ENCODE measurements at places on chromosomes 5 and 9.
A peak's percentile ranks its signal among the peaks of the same experiment; 100 is the strongest.

DNA sequence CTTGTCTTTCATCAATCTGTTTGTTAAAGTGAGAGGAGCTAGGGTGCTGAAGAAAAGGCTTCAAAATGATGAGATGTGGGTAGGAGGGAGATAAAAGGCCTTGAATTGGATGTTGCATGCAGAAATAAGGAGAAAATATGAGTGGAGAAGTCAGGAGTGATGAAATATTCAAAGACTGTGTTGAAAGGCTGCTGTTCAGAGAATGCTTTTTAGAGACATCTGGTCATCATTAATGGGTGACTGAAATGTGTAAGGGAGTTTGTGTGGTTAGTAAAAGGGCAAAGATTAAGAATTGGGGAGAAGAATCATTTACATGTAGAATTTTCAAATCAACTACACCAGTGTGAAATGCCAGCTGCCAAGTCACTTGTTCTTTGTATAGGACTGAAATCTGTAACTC, 383.9 kb downstream of the MAT2B start:
- DNase-seq, result no peak

DNA sequence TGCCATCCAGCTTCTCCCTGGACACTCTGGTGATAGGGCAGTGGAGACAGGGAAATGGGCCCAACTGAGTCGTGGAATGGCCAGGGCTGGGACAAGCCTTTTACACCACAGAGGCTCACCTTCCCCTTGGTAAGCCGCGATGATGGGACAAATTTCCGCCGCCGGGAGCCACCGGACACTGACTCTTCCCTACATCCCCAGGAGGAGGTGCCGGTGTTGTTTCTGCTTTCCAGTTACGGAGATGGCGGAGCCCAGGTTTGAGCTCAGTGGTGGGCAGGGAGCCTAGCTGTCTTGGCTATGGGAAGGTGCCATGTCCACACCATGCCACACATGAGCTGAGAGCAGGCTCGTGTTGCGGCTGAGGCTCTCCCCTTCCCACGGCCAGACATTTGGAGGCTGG, 19.9 kb upstream of the WNK2 start:
- DNase-seq, result no peak

- DNase-seq, result no peak
These were observed 92.1 kb downstream of the VCAN start for GRCh38 chr5:83563631-83564030.

GRCh38 chr9:136143215-136144001, 24.7 kb upstream of the TMEM250 start:
- DNase-seq, result no peak

- DNase-seq, result no peak
These were observed 11.2 kb upstream of the OLFM1 start for GRCh38 chr9:135076143-135076875.

DNA sequence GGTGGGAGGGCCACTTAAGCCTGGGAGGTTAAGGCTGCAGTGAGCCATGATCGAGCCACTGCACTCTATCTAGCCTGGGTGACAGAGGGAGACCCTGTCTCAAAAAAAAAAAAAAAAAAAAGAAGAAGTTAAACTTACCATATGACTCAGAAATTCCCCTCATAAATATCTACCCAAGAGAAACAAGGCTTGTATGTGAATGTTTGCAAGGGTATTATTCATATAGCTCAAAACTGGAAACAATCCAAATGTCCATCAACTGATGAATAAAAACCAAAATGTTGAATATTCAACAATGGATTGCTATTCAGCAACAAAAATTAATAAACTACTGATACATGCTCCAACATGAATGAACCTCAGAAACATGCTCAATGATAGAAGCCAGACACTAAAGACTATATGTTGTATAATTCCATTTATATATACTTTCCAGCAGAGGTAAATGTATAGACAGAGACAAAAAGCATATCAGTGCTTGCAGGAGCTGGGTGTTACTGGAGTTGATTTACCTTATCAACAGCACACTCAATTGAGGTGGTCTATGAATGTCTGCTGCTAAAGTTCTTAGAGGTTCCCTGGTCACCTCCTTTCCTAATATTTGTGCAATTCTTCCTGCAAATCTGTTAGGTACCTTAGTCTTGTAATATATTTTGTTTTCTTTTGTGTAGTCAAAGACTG, 5.3 kb upstream of the SREK1 start:
- no peak for DNase-seq

- no peak for DNase-seq
These were observed 166.6 kb downstream of the CDK5RAP2 start for GRCh38 chr9:120413121-120414048.

GRCh38 chr5:155125551-155126095, 112.1 kb downstream of the KIF4B start:
- no peak for DNase-seq

DNA sequence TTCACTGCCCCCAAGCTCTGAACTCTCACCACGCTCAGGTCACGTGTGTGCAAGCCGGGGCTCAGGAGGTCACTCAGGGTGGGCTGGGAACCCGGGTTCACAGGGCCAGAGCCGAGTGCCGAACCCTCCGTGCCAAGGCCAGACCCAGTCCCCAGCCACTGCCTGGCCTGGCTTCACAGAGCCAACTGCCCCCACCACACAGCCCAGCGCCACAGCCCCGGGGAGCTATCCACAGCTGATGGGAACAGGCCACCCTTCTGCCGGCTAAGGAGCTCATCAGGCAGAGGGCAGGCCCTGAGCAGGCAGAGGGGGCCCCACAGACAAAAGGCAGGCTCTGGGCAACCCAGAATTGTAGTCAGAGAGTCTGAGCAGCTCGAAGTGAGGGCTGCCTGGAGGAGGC, 117.0 kb downstream of the VAV2 start:
- DNase-seq, result no peak

- DNase-seq, result no peak
These were observed 198.5 kb downstream of the DNAH5 start for GRCh38 chr5:13746026-13746425.

DNA sequence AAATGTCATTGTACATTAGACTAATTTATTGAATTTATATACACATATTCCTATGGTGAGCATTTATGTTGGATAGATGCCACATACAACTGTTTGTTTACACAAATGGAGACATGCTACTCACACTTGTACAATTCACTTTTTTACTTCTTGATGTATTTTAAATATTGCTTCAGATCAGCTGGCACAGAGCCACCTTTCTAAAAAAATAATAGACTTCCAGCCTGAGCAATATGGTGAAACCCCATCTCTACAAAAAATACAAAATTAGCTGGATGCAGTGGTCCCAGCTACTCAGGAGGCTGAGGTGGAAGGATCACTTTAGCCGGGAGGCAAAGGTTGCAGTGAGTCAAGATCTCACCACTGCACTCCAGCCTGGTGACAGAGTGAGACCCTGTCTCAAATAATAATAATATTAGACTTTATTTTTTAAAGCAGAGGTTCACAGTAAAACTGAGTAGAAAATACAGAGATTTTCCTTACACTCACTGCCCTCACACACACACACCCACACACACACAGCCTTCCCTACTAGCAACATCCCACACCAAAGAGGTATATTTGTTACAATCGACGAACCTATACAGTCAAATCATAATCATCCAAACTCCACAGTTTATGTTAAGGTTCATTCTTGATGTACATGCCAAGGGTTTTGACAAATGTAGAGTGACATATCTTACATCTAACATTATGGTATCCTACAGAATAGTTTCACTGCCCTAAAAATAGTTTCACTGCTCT, 16.5 kb upstream of the ADRB2 start:
- DNase-seq, result no peak

DNA sequence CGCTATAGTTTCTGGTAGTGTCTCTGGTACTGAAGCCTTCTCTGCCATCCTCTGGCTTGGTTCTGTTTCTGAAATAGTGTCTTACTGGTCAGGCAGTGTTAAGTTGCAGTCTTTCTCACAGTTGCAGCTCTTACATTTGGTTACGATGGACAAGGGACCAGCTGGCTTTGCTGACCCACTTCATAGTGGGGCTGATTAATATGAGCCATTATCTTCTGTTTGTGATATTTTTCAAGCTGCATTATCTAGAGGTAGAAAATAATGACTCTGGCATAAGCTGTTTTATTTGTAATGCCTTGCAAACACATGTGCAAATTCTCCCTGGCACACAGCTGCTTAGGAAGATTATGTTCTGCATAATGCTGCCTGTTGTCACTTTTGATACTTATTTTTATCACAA, 199.1 kb downstream of the KDM4C start:
- no peak for DNase-seq

DNA sequence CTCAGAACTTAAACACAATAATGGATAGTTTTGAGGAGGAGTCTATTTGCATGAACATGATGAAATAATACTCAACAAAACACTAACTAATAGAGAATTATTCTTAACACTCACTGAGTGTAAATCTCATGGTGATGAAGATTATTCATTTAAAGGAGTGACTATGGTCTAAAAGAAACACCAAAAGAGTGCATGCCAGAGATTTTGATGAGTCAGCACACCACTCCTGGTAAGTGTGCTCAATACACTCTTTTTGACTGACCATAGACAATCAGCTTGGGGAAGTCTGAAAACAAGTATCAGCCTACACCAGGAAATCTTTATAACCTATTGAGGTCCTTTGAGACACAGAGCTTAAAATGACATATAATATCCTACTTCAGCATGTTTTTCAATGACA, 6.8 kb upstream of the FST start:
- DNase-seq, result no peak

DNA sequence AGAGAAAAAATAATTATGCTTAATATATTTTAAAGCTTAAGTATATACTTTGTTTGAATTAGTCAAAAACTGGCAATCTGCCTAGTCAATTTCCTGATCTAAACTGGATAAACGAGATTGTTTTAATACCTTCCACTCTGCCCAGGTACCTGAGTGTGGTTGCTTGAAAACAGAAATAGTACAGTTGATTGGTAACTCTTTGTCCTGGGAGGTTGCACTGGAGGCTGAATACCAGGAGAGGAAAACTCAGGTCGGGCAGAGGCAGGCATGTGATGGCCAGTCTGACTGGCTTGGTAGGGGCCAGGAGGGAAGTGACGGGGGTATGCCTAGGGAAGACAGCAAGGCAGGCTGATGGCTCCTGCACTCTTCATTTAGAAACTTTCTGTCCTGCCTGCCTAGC, 80.2 kb downstream of the PIK3R1 start:
- DNase-seq, result no peak

DNA sequence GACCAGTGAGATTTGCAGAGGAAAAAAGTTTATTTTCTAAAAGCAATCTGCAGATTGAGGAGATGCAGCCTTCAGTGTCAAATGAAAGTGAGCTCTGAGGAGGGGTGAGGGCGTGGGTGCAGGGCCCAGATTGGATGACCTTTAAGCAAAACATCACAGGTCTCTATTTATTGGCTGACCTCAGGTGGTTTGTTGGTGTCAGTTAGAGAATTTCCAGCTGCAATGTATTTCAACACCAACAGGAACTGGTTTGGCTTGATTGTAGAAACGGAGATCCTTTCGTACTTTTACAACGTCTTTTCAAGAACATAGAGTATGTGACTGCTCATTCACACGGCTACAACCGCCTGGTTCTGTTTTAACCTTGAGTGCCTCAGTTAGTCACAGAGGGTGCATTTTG, 1069.1 kb downstream of the EFNA5 start:
- DNase-seq, result no peak

DNA sequence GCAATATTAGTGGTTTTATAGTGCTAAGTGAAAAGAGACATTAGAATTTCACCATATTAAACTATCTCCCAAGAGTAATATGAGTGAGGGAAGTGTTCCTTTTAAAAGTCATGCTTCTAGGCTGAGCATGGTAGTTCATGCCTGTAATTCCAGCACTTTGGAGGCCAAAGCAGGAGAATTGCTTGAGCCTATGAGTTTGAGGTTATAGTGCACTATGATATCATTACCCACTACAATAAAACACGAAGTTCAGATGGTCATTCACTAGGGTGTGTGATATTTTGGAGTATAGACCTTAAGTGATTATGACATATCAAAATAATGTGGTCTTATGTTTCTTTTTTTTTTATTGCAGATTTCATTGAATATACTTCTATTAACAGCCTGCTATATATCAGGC, 6.7 kb downstream of the KIF2A start:
- DNase-seq, result no peak

- DNase-seq, result no peak
These were observed 15.0 kb downstream of the NPR3 start for GRCh38 chr5:32726086-32726557.

- DNase-seq, result no peak
These were observed 91.6 kb downstream of the ZNF462 start for GRCh38 chr9:106954558-106954957.

GRCh38 chr9:127199001-127199791, 65.4 kb upstream of the GARNL3 start:
- DNase-seq, result peak; percentile 66

DNA sequence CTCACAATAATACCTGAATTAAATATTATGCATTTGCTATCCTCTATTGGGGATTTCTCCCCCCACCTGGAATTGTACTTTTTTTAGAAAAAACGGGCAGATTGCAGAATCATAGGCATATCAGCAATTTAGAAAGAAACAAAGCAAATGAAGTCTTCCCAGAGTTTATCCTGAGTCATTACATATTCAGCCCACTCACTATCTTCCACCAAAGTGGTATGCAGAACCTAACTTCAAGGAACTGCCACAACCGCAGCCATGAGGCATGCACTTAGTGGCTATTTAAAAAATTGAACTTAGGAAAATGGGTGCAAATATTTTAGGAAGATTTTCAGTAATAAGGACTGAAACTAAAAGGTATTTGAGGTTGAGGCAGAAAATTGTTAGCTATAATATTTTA, 48.6 kb downstream of the UBAP1 start:
- no peak for DNase-seq

- no peak for DNase-seq
These were observed 256.2 kb downstream of the ARHGAP26 start for GRCh38 chr5:143026380-143026779.

DNA sequence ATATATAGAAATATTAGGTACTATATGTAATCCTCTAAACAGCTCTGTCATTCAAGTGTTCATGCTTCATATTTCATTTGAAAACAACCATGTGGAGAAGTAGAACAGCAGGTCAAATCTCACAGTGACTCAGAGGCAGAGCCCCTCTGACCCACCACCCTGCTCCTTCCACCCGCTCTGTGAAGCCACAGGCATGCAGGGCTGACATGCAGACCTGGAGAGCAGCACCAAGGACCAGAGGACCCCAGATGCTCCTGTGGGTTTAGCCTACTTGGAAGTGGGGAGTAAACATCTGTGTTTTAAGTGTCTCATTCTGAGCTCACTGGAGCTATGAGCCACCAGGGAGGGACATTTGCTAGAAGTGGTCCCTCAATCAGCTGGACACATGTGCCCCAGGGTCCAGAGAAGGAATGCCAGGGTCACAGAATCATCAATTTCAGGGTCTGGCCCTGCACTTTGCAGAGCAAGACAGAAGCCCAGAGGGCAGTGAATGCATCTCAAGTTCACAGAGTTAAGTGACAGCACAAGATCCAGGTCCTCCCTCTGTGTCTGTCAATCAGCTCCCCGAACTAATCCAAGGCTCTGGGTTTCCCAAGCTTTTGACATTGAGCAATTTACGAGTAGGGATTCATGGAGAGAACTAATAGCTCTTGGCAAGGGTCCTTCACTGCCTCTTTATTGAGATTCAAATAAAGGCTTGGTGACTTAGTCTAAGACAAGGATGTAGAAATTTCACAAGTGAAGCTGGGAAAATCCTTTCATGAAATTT, 441.1 kb downstream of the SEMA5A start:
- DNase-seq, result no peak

All from central memory CD4-positive, alpha-beta T cell (primary cell).